ENCODE measurements at places on chromosomes 6 and 20.

- DNase-seq = no peak
Measured at GRCh38 chr20:38628580-38629470, 27.2 kb downstream of the ARHGAP40 start.

GRCh38 chr6:53998303-53998702 is 112.9 kb upstream of the MLIP start:
- DNase-seq = no peak

GRCh38 chr6:89948876-89949275 is 54.6 kb downstream of the GJA10 start:
- DNase-seq = no peak

GRCh38 chr6:83985308-83985713 is 48.3 kb upstream of the MRAP2 start:
- no peak for DNase-seq

GRCh38 chr20:3716195-3716834 is 3.9 kb upstream of the SIGLEC1 start:
- no peak for DNase-seq

DNA sequence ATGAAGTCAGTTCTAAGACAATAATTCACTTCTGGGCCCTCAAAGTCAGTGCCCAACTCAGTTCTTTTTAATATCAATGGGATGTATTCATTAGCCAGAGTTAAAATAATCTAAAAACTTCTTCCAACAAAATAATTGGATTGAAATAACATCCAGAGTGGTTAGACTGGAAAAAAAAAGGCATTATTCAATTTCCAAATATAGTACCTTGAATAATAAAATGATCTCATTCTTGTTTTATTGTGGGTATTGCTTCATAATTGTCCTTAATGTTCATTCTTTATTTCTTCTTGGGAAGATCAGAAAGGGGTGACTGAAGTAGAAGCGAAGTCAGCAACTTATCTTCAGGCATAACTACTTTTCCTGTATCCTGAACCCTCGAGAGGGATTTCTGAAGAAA is 85.1 kb upstream of the JARID2 start:
- DNase-seq = no peak

- DNase-seq = no peak
Measured at GRCh38 chr20:19435821-19436220, 223.4 kb downstream of the SLC24A3 start.

DNA sequence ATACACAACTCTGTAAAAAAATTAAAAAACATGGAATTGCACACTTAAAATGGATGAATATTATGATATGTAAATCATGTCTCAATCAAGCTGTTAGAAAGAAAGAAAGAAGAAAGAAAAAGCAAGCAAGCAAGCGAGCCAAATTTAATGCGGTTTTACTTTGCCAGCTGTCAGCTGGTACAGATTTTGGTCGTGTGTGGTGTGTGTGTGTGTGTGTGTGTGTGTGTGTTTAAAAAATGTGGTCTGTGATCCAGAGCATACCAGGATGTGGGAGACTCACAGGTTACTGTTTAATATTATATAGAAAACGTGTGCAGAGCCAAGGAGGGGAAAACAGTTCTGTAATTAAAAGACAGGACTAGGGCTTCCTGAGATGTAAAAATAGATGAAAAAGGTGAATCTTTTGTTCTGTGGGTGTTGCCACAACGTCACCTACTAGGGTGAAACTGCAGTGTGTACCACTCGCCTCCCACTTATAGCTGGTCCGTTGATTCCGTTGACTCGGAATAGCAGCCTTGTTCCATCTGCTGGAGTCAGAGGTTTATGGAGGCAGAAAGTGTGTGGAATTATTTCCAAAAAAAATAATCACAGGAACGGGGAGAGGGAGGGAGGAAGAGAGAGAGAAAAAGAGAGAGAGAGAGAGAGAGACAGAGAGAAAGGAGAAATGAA is 197.7 kb downstream of the BCAS1 start:
- DNase-seq = no peak

- no peak for DNase-seq
Measured at GRCh38 chr6:170291271-170292110, 613 bp upstream of the DLL1 start.

DNA sequence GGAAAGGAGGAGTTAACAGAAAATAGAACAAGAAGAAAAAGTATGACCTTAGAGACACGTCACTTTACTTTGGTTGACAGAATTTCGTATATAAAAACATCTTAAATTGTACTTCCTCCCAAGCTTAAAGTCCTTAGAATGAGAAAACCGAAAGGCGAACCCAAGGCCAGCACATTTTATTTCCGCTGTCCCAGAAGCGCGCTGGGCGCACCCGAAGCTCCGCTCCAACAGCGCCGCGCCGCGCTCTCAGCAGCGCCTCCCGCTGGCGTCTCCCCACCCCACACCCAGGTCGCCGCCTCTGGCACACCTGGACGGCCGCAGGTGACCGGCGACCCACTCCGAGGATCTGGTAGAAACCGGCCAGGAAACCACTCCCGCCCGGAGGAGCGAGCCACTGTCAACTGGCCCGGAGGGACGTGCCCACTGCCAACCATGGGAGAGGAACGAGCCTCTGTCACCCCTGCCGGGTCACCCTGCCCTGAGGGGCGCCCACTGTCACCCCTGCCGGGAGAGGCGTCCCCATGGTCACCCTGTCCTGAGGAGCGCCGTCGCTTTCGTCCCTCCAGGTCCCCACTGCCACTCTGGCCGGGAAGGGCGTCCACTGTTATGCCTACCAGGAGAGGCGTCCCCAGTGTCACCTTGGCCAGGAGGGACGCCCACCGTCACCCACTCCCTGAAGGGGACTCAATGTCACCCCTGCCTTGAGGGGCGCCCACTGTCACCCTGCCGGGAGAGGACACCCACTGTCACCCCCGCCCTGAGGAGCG is 824 bp downstream of the MPC1 start:
- DNase-seq = no peak

GRCh38 chr6:3795836-3796718 is 44.6 kb upstream of the PXDC1 start:
- no peak for DNase-seq

DNA sequence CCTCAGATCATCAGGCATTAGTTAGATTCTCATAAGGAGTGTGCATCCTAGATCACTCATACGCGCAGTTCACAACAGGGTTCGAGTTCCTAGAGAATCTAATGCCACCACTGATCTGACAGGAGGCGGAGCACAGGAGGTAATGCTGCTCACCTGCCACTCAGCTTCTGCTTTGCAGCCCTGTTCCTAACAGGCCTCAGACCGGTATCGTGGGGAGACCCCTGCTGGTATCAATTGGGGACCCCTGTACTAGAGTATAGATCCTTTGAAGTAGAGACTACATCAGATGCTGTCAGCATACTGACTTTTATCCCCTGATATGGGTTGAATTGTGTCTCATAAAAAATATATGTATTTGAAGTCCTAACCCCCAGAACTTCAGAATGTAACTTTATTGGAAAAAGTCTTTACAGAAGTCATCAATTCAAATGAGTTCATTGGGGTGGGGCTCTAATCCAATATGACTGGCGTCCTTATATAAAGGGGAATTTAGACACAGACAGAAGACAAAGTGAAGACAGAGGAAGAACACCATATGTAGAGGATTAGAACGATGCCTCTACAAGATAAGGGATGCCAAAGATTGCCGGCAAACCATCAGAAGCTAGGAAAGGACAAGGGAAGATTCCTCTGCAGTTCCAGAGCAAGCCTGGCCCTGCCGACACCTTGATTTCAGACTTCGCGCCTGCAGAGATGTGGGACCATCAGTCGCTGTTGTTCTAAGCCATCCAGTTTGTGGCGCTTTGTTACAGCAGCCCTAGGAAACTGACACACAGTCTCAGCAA is 104.4 kb upstream of the BTBD3 start:
- DNase-seq = no peak

GRCh38 chr6:69427882-69428281 is 368.9 kb downstream of the LMBRD1 start:
- DNase-seq = no peak

DNA sequence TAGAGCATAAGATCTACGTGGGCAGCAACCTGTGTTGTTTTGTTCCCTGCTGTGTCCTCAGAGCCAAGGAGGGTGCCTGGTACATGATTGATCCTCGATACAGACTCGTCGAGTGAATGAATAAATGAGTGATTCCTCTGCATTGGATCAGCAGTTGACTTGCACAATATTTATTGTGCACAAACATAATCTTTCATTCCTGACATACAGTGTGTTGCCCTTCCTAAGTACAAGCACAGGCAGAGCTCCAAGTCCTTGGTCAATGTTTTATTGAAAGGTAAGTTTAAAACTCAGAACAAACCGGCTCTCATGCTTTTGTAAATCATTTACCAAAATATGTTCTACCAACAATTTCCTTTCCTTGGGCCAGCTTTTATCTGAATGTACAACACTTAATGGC is 57.4 kb downstream of the STMND1 start:
- DNase-seq = no peak

DNA sequence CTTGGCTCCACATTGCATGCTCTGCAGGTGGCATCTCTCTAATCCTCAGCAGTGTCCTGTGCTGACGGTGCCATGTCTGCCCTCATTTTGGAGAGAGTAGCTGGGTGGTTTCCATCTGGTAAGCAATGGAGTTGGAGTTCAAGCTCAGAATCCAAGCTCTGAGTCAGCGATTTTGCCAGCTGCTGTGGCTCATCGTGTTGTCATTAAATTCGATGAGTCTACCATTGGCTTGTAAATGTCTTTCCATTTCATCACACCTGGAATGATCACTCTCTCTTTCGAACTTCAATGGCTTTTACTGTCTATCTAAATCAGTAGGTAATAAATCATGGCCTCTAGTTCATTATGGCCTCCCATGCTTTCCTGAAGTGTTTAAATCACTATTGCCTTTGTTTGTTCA is 378.5 kb upstream of the TSHZ2 start:
- DNase-seq = peak; percentile 8

DNA sequence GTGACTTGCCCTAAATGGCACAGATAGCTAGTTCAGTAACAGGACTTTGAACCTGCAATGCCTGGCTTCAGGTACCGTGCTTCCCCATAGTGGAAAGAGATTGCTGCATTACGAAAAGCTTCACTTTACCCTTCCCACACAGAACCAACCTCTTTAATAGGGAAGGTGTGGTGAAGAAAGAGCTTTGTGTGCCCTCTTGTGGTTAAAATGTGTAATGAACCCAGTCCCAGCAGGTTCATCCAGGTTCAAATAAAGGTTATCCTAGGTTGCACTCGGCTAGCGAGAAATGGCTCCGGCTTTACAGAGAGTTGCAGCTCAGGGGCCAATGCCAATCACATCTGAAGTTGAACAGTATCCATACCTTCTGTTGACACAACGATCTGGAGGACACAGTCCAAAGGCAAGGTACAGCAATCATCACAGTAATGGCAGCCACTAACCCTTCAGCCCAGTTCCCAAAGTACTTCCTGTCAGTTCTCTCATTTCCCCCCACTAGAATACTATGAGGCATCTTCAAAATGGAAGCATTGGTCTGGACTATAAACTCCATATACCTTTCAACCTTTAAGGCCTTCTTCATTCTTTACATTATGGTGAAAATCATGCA is 3.0 kb downstream of the DEFB115 start:
- no peak for DNase-seq

DNA sequence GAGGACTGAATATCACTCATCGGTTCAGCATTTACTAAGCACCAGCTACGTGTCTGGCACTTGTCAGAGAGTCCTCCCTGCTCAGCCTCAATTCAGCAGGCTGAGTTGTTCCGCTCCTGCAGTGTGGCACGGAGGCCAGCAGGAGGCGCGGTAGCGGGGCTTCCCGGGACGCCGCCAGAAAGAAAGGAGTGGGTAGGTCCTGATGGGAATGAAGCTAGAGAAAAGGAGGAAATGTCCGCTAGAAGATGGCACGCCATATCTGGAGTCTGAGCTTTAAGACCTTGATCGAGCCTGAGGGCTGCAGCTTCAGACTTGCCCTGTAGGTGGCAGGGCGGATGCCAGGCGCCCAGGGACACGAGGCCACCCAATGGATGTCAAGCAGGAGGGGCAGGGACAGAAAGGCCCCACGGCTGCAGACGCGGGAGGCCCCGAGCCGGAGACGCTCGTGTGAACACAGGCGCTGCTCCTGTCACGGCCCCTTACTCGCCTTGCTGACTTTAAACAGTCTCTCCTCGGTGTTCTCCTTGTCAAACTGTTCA is 18.7 kb downstream of the SERPINB6 start:
- DNase-seq = no peak

GRCh38 chr20:12262747-12263146 is 345.1 kb downstream of the BTBD3 start:
- no peak for DNase-seq

DNA sequence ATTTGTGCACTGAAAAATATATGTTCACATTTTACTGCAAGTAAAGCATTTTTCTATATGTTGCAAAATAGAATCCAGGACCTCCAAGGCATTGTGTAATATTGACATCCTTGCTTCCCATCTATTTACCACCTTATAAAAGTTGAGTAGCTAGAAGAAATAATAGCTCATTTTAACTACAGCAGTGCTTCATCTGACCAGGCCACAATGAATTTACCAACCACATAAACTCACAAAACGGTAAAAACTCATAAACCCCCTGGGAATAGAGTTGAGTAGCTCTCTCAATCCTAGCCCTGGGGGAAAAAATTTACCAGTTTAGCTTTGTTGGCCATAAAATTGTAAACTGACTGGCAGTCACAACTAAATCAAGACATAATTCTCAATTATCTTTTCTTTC is 3.9 kb downstream of the ATXN1 start:
- DNase-seq = no peak

- DNase-seq = peak; percentile 17
Measured at GRCh38 chr6:100176311-100176950, 182.4 kb upstream of the MCHR2 start.
